Lower leg skin (tissue), 4 donors: ENCODE measurements at places on chromosomes 16 and 17.

- DNase-seq = no peak
These were observed 268.0 kb upstream of the IRX3 start for GRCh38 chr16:54554581-54554980.

DNA sequence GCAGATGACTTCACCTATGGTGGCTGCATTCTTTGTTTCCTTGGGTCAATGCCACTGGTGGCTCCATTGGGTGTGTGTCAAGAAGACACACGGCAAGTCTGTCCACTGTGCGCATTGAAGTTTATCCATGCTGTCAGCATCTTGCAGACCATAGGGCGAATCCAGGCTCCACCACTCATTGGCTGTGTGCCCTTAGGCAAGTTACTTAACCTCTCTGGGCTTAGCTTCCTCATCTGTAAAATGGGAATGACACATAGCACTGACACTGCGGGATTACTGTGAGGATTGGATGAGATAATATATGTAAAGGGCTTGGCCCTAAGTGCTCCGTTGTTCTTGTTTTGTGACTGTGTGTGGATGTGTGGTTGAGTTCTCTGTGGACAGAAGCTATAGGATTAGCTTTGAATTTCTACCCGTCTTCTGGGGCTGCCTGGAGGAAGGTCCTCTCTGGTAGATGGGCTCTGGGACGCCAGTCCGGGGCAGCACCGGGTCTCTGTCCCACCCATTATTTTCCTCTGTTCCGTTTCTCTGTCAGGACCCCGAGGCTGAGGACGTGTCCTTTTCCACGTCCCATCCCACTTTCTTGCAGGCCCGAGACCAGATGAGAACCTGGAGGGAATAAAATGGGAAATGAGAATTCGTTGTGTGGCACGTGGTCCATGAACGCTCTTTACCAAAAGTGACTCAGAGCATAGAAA is 178.4 kb downstream of the IRF8 start:
- peak; percentile 52 for DNase-seq

DNA sequence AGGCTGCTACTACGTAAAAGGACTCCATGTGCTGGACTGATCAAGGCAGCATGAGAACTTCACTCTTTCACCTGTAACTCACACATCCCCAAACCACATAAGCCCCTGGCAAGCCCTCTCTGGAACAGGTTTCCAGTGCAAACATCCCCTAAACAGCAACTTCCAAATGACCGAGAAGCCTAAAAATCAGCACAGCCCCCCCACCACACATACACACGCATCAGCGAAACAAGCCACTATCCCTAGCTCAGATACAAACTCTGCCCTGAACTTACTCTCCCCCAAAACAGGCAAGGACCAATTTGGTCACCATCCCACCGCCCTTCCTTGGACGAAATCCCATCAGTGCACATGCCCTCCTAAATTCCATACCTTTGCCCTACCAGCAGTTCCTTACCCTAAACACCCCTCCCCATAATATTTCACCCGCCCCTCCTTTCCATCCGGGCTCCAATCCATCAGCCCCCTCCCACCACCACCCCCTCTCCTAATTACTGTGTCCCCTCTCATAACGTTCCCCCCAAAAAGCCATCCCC is 735 bp downstream of the LSM12 start:
- DNase-seq = no peak

DNA sequence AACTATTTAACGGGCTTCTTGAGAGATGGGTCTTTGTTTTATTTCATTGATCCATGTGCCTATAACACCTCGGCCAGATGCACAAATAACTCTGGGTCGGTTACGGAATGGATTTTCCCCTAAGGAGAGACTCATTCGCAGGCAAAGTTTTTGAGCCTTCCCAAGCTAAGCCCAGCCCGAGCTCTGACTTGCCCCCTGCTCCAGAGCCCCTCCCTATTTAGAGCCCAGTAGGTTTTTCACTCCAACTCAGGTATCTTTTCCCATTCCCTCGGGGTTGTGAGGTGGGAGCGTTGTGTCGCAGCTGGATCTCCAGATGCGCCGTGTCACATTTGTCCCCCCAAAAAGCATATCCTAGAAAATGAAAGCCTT is 812 bp upstream of the MYOCD start:
- no peak for DNase-seq

- DNase-seq = no peak
These were observed 26.0 kb upstream of the NUDT16L1 start for GRCh38 chr16:4667203-4667963.

DNA sequence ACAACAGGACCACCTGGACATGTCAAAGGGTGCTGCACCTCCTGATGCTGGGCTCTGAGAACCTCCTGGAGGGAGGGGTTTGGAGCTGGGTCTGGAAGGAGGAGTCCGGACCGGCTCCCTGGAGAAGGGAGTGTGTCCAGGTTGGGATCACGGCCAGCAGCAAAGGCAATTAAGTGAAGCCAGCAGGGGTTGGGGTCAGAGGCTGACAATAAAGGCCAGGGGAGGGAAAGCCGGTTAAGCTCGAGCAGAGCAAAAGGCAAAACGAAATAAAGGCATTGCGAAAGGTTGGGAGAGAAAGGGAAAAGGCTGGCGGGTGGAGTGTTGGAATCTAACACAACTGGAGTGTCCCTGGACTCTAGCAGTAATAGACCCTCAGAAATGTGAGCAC is 992 bp upstream of the CACNG4 start:
- DNase-seq = no peak

DNA sequence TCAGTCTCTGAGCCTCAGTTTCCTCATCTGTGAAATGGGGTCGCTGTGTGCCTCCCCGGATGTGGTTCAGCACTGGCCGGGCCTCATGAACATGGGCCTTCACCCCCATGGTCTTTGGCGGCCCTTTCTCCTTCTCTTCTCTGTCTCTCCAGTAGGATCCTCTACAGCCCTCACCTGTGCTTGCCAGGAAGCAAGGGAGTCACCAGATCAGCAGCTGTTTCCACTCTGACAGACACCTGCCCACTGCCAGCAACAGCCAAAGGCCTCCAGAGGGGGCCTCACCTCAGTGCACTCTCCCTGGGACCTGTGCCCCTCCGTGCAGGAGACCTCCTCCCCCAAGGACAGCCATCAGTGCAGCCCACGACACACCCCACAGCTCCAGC is 89.4 kb downstream of the C16orf78 start:
- peak; percentile 42 for DNase-seq

GRCh38 chr17:76011951-76012350 is 11.3 kb downstream of the CDK3 start:
- DNase-seq = no peak

- DNase-seq = no peak
These were observed 391.4 kb upstream of the MAF start for GRCh38 chr16:79991969-79992368.

DNA sequence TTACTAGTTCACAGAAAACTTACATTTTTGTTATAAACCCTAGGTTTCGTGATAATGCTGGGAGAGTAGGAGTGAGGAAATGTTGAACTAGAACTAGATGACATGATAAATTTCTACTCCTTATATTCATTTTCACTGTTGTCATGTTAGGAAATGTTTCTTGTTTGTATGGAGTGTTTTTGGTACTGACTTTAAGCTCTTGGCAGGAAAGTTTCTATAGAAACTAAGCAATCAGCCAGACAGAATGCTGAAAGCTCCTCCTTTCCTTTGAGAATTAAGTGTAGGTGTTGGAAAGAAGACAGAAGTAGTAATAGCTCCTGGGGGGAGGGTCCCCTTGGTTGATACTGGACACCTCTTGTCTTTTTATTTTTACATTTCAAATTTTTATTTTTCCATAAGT is 309.8 kb downstream of the MAP2K4 start:
- no peak for DNase-seq

DNA sequence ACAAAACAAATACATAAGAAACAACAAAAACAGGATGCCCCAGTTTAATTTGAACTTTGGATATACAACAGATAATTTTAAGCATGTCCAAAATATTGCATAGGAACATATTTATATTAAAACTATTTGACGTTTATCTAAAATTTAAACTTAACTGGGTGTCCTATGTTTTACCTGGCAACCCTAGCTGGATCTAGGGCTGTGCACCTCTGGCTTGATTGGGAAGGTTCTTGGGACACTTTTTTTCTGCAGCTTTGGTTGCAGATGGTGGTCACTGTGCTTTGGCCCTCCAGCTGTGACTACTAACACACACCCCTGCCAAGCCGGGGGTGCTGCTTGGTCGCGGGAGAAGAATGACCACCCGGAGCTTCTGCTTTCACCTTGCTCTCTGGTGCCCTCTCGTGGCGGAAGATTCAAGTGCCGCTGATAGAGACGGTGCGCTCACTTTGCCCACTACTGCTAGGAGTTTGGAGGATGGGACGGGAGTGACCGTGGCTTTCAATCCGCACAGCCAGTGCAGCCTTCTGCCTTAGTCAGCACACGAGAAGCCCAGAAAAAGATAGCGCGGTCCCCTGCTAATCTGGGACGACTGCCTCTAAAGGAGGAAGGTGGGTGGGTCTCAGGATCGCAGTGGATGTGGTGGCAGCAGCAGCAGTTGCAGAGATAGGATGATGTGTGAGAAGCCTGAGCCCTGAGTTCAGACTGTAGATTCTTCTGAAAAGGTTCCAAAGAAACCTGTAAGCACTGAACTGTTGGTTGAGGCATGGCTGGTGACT is 6.7 kb downstream of the SPACA3 start:
- peak; percentile 63 for DNase-seq

- no peak for DNase-seq
These were observed 307.5 kb upstream of the SALL1 start for GRCh38 chr16:51458356-51459140.

- DNase-seq = no peak
These were observed 23.5 kb upstream of the DNAJA2 start for GRCh38 chr16:46996952-46997458.

- DNase-seq = no peak
These were observed 19.5 kb downstream of the C16orf90 start for GRCh38 chr16:3475604-3476375.

- DNase-seq = no peak
These were observed 76.3 kb upstream of the KIFC3 start for GRCh38 chr16:57878586-57878985.

DNA sequence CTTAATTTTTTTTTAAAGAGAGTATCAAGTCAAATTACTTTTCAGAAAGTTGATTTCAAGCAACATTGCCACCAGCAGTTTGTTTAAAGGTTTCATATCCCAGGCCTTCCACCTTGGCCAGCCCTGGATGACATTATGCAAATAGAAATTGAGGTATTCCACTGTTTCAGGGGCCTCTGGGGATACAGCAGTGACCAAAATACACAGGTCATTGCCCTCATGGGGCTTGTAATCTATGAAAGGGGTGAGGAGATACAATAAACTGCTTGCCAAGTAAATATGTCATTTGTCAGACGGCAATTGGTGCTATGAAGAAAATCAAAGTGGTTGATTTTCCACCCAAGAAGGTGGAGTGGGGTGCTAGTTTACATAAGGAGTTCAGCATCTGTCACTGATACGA is 37.8 kb upstream of the TMC5 start:
- DNase-seq = no peak

- no peak for DNase-seq
These were observed 40.4 kb downstream of the AATF start for GRCh38 chr17:36989173-36989572.

DNA sequence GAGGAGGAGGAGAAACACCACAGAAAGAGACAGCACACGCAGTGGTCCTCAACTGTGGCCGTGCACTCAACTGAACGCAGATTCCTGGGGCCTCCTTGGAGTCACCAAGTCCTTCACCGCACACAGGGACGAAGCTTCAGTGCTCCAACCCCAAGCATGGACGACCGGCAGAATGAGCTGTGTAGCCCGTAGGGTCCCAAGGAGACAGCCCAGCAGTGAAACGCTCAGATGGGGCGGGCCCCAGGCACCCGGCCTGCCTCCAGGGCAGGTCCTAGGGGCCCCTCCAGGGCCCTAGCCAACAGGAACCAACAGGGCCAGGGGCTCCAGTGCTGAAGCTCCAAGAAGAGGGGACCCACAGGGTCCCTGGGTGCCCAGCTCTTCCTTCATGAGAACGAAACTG is 13.2 kb downstream of the RAB40B start:
- no peak for DNase-seq

DNA sequence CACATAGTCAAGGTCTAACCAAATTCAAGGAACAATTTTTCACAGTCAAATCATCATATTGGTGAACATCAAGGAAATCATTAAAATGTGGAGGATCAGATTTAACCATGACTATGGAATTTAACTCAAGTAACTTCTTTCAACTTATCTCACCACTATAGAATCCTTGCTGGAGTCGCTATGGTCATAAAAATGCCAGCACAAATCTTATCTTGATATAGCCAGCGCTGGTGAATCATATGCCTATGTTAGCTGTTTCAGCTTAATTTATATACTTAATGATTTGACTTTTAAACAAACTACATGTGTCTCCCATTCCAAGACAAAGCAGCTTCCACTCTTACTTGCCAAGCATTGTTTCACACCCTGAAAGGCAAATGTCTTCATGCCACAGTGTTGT is 416.4 kb downstream of the CDH11 start:
- no peak for DNase-seq

- DNase-seq = no peak
These were observed 1.1 kb upstream of the WBP2 start for GRCh38 chr17:75856062-75856756.

- DNase-seq = no peak
These were observed 24.1 kb downstream of the GNPTG start for GRCh38 chr16:1375741-1376410.

GRCh38 chr17:50209472-50210239 is 8.2 kb upstream of the COL1A1 start:
- peak; percentile 97 for DNase-seq

DNA sequence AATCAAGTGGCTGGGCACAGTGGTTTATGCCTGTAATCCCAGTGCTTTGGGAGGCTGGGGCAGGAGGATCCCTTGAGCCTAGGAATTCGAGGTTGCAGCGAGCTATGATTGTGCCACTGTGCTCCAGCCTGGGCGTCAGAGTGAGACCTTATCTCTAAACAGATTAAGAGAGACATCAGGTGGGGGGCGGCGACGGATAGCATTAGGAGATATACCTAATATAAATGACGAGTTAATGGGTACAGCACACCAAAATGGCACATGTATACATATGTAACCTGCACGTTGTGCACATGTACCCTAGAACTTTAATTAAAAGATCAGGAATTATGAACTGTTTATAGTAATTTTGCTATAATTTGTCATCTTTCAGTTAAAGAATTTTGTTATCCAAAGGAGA is 10.3 kb downstream of the RAD51C start:
- no peak for DNase-seq

GRCh38 chr17:34487626-34488025 is 91.8 kb upstream of the TMEM132E start:
- DNase-seq = peak; percentile 34

DNA sequence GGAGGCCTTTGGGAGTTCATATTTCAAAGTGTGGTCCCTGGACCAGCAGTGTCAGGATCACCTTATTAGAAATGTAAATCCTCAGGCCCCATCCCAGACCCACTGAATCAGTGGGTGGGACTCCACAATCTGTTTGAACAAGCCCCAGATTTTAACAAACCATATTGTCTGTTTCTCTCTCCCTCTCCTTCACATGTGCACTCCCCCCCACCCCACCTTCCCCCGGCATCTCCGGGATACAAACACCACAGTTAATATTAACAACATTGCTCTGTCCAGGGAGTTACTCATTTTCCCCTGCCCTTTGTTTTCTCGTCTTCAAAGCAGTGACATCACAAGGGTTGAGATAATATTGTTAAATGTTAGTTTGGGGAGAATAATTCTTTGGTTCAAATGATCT is 127.3 kb downstream of the KATNIP start:
- no peak for DNase-seq

GRCh38 chr17:79930877-79931816 is 91.9 kb upstream of the CBX4 start:
- DNase-seq = no peak

GRCh38 chr17:58722696-58723095 is 30.3 kb downstream of the RAD51C start:
- DNase-seq = no peak

- no peak for DNase-seq
These were observed 4.9 kb upstream of the SSTR5 start for GRCh38 chr16:1067629-1068028.

GRCh38 chr16:16184594-16184993 is 38.7 kb downstream of the ABCC6 start:
- no peak for DNase-seq
